Activated naive CD4-positive, alpha-beta T cell (primary cell): ENCODE measurements at places on chromosomes 5 and 9.

GRCh38 chr5:164059471-164059870 lies 554.1 kb downstream of the MAT2B start:
- DNase-seq, result no peak

DNA sequence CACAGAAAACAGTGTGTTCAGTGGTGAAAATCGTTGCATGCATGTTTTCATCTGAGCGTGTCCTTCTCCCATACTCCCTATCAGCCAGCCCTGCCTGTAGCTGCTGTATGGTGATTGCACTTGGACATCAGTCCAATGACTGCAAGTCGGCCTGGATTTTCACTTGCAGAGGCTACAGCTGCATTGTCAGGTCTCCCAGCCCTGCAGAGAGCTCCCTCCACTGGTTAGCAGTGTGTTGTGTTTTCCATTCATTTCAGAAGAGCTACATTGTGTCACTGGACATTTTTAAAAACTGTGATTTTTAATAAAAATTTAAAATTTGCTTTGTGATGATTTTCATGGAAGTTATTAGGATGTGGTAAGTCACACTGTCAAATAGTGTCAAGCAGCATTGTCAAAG lies 96.6 kb downstream of the SYK start:
- DNase-seq, result no peak

GRCh38 chr5:3373391-3373790 lies 222.2 kb upstream of the IRX1 start:
- no peak for DNase-seq

DNA sequence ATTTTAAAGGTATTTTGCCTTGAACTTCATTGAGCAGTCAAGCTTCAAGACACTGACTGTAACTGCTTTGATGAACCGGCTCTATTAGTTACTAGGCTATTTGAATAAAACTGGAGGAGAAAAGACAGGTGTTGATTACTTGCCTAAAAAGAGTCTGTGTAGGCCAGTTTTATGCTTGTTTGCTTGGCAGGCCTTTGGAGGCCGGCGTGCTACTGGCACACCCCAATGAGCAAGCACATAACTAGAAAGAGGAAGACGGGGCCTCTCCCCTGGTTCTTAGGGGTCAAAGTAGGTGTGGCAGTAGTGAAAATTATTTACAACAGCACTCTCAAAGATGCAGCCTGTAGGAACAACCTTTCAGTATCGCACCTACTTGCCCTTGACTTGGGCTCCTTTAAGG lies 2.1 kb upstream of the ZFR start:
- no peak for DNase-seq

DNA sequence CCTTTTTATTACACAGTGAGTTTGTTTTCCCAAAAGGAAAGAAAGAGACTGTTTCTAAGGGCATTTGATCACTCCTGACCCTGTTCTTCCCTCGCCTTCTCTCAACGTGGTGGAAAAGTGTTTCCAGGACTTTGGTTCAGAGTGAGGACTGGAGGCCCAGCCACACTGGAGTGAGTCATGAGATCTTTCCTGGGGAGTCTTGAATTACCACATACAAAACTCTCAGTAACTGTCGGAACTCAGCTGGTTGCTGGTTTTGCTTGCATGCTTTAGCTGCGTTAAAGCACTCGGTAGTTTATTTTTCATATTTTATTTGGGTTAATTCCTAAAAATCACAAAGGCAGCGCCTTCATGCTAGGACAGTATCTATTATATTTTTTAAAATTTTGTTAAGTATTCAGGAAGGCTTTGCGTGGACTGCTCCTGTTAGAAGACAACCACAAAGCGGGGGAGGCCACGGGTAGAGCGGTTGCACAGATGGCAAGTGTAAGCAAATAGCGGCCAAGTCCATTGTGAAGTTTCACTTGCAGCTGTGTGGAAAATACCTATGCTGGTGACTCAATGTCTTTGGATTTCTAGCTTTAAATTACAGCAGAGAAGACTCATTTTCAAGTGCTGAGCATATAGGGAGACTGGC lies 77.7 kb downstream of the ARSB start:
- no peak for DNase-seq
